ENCODE measurements at places on chromosomes 12 and 14.

- DNase-seq: peak; percentile 52
These were observed 3.7 kb downstream of the UNC119B start for GRCh38 chr12:120713861-120714482.

GRCh38 chr14:90647473-90648005, 168.7 kb downstream of the TTC7B start:
- no peak for DNase-seq

GRCh38 chr12:90061809-90062208, 353.2 kb upstream of the ATP2B1 start:
- no peak for DNase-seq

GRCh38 chr12:10088955-10089900, 9.6 kb downstream of the CLEC1A start:
- no peak for DNase-seq

Data from AG09319 (cell line).